ENCODE measurements at places on chromosomes 12 and 14.

- no peak for DNase-seq
These were observed 279.4 kb downstream of the CACNA1C start for GRCh38 chr12:2332236-2332635.

DNA sequence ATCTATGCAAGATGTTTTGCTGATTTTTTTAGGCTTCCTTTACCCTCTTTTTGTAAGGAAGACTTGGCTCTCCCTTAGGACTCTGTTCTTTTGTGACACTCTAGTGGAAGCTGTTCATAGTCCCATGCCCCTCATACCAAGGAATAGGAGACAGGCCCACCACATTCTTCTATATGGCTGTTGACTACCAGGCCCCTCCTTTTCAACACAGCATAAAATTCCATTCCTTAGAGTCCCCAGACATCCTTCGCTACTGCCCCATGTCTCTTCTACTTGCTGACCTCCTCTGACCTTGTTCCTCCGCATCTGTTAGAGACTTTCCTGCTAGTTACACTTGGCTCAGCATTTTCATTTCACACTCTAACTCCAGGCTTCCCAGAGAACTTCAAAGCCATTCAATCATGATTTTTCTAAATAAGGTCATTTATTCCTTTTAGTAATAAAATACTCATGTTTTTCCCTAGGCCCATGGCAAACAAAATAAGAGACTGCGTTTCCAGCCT lies 9.7 kb downstream of the PIK3C2G start:
- no peak for DNase-seq

- no peak for DNase-seq
These were observed 4.8 kb upstream of the RPS6KA5 start for GRCh38 chr14:91065266-91065665.

- DNase-seq = no peak
These were observed 17.7 kb upstream of the ITPK1 start for GRCh38 chr14:93133464-93133863.

GRCh38 chr14:61703342-61704129 lies 8.2 kb downstream of the HIF1A start:
- no peak for DNase-seq

DNA sequence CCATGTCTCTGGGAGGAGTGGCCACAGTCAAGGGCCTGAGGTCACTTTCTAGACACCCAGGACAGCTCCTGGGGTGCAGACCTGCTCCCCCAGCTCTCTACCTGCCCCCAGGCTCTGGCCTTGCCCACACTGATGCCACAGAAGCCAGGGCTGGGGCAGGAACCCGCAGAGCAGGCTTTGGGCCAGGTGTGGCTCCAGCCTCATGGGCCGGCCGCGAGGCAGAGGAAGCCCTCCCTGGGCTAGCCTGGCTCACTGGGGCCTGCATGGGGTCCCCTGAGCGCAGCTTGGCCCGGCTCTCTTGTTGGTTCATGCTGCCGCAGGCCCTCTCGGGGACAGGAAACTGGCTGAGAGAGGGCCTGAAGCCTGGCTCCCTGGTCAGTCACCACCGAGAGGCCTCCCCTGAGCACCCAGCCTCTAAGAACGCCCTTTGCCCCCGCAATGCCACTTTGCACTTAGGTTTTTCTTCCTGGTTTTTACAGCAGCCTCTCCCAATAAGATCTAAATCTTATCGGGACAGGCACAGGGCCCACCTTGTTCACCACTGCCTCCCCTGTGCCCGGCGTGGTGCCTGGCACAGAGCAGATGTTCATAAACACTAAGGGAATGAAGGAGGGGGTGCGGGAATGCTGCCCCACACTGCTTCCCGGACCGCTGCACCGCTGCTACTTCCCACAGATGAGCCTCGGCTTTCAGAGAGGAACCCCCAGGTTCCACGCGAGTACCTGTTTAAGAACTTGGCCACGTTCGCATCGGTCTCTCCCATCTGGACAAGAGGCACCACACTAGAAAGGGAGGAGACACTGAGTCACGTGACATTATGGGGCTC lies 14.7 kb downstream of the MMAB start:
- no peak for DNase-seq
